ENCODE measurements at places on chromosomes 2 and 18. TPM values are rescaled to one million over a fixed set of nuclear protein-coding genes. Genes with fewer than 3 reads are reported as not detected.
A peak's percentile ranks its signal among the peaks of the same experiment; 100 is the strongest.

DNA sequence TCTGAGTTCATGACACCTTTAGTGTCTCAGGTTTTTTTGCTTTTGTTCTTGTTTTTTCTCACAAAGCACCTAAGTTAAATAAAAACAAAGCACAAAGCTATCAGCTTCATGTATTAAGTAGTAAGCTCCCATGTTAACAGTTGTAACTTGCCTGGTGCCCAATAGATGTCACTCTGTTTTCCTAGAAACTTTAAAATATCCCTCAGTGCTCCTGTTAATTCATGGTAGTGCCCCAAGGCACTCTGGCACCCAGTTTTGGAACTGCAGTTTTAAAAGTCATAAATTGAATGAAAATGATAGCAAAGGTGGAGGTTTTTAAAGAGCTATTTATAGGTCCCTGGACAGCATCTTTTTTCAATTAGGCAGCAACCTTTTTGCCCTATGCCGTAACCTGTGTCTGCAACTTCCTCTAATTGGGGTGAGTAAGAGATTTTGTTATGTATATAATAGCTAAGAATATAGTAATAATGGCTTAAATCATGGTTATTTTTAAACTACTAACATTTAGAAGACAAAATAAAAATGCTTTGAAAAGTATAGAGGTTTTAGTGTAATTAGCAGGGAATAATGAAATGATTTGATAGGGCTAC lies 555.0 kb upstream of the TMEFF2 start:
- no peak for DNase-seq

GRCh38 chr2:108184419-108184818 lies 55.3 kb upstream of the SULT1C3 start:
- no peak for DNase-seq

- no peak for DNase-seq
These were observed 25.9 kb downstream of the BOK start for GRCh38 chr2:241584436-241584835.

DNA sequence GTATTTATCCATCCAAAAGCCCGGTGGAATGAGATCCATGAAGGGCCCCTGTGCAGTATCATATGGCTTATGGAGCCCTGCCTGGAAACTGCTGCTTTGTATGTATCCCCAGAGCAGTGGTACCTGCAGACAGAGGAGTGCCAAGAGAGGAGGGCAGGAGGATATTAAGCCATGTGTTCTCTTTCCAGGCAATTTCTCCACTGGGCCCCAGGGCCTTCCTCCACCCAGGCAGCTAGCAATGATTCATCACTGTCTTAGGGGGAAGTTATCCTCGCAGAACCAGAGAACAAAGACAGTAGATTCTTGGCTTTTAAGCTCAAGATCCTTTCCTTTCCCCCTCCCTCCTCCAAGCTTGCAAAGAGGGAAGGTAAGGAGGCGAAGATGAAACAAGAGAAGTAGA lies 98.1 kb downstream of the LRRC30 start:
- DNase-seq: no peak

GRCh38 chr2:157245144-157245840 lies 12.2 kb upstream of the GALNT5 start:
- DNase-seq: no peak

The HOXD3 gene
- 4.2 TPM for total RNA-seq

The CNTNAP5 gene
- total RNA-seq: 1.5 TPM

- DNase-seq: no peak
These were observed 487.0 kb upstream of the FANCL start for GRCh38 chr2:58727981-58728656.

GRCh38 chr18:47191961-47192360 lies 15.8 kb upstream of the IER3IP1 start:
- DNase-seq: no peak

DNA sequence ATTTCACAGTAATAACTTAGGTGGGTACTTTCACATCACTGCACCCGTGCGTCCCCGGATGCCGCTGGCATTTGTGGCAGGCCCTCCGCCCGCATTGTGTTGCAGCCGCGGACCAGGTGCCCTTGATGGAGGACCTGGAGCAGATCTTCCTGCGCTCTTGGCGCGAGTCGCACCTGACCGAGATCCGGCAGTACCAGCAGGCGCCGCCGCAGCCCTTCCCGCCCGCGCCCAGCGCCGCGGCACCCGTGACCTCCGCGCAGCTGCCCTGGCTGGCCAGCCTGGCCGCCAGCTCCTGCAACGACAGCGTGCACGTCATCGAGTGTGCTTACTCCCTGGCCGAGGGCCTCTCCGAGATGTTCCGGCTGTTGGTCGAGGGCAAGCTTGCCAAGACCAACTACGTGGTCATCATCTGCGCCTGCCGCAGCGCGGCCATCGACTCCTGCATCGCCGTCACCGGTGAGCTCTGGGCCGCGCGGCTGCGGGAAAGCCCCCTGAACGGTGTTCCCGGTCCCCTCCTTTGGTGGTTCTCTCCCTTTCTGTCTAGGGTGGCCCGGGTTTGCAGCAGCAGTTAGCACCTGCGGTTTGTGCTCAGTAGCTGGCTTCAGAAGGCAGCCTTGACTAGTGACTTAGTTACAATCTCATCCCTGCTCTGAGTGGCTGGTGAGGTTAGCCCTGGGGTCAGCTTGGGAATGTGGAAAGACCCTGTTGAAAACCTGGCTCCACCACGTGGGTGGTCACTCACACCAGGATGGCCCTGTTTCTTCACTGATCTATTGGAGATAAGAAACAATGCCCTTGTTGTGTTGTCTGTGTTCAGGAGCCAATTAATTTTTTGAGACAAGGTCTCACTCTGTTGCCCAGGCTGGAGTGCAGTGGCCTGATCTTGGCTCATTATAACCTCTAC lies 59.1 kb downstream of the GREB1 start:
- DNase-seq: no peak

The DSG1 gene
- not detected for total RNA-seq

DNA sequence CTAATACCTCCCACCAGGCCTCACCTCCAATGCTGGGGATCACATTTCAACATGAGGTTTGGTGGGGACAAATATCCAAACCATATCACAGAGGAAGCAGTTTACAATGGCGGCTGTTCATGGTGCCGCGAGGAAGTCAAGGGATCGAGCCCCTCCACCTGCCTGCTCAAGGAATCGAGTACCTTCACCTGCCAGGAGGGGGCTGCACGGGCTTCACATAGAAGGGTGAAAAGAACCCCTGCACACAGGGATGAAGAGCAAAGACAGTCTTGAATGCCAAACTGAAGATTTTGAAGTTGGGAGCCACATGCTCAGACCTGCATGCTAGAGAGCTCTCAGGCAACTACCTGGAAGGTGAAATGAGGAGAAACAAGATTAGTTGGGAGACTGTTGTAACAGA lies 110.3 kb downstream of the KCNF1 start:
- DNase-seq: no peak

- no peak for DNase-seq
These were observed 78.4 kb downstream of the CLHC1 start for GRCh38 chr2:55153584-55154299.

DNA sequence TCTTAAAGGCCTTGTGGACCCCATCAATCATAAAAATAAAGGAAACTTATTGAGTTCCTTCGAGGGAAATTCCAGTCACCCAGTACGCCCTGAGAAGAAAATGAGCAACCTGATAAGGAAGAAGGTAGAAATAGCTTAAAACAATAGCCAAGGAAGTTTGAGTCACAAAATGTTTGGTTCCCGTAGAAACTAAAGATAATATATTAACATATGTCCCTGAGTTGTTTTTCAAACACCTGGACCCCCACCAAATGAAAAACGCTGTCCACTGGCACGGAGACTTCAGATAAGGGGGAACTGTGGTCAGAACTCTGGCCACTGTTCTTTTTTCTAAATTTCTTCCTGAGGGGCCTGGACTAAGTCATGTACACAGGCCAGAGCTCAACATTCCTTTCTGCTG lies 669.1 kb downstream of the ADCYAP1 start:
- DNase-seq: no peak

DNA sequence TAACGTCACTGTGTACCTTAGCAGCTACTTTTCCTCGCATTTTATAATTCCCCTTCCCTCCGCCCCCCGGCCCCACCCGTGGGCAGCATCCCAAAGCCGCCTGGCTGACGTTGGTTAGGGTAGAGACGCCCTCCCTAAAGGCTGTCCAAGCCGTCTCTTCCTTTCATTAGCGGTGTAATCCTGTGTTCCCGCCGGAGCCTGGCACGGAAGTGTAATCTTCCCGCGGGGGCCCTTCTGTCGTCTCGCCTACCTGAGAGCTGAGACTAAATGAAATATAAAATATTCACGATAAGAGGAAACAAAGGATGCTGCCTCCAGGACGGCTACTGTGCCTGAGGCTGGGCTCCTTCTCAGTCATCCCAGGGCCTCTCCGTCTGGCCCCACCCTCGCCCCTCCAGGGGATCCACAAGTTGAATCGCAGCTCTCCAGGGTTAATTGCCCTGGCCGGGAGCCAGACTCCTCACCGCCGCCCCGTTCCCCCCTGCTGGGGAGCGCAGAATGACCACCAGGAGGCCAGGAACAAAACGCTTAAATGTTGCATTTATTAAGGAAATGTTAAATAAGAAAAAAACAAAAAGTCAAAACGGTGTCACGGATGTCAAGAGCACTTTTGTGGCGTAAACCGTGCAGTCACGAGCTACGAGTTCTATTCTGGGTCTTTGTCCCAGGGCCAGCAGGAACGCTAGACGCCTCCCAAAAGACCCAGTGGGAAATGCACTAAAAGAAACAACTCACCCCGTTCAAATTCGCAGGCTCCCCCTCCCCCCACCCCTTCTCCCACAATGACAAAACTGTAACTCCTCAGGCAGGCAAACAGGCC lies 1.5 kb downstream of the RPRM start:
- peak; percentile 70 for DNase-seq

DNA sequence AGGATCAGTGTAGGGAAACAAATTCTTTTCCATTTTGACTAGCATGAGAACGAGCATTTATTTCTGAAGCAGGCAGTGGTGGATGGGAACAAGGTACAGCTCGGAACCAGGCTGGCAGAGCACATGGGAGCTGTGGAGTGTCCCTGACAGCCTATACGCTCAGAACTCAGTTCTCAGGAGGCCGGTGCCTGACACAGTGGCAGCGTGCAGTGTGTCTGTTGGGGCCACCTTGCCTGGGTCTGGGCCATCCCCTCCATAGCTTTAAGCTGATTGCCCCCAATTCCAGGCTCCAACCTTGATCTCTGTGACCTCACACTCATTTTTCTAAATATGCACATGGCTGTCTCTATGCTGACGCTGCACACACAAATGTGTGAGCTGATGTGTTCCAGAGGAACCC lies 54.5 kb upstream of the ATG16L1 start:
- no peak for DNase-seq

The ALPG gene
- total RNA-seq: not detected

The CD302 gene
- total RNA-seq: 42.4 TPM

- no peak for DNase-seq
These were observed 208.0 kb downstream of the TFCP2L1 start for GRCh38 chr2:121076885-121077549.

GRCh38 chr2:53826587-53827397 lies 33.0 kb downstream of the GPR75 start:
- no peak for DNase-seq

- no peak for DNase-seq
These were observed 18.3 kb downstream of the FASTKD2 start for GRCh38 chr2:206783718-206784117.

DNA sequence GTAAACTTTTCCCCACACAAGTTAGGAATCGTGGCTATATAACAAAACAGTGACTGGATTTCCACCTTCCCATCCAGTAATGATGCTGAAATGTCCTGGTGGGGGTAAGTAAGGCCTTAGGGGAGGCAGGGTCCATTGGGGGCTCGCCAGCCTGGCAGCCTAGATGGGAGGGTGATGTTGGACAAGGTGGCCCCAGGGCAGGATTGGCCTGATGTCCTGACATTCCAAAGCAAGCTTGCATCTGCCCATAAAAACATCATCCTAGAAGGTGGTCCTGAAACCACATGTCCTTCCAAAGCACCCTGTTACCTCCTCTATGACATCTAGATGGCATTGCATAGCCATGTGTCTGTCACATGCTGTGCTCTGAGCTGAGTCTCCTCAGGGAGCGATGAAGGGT lies 54.1 kb upstream of the RAB6C start:
- DNase-seq: no peak

The CNPPD1 gene
- total RNA-seq: 38.5 TPM

The SESTD1 gene
- 37.1 TPM for total RNA-seq

The ATP6V1B1 gene
- total RNA-seq: 0.66 TPM

DNA sequence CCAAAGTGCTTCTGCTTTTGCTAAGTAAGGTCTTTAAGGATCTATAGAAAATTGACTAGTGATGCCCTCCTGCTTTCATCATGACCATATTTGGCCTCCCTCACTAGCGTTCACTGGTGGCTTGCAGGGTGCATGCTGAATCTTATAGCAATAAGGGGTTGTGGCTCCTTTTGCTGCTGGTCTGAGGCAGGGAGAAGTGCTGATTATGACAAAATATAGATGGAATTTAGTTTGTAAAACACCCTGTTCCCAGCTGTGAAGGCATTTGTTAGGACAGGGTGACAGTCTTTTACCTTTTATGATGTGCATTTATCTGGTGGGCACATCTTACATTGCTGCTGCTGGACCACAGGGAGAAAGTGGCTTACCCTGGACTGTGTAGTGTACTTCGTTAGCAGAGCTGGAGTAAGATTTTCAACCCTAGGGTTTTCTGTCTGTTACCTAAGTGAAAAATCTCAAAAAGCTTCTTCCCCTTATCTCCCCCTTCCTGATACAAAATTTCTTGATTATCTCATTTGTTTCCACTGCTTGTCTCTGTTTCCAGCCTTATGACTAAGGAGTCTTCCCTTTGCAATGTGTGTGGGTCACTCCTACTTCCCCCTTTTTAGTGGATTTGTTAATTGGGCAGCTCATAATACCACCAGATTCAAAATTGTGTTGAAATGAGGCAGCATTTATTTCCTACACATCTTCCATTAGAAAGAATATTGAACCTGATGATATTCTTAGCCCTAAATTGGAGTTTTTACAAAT lies 21.2 kb upstream of the RPL37A start:
- DNase-seq: no peak

DNA sequence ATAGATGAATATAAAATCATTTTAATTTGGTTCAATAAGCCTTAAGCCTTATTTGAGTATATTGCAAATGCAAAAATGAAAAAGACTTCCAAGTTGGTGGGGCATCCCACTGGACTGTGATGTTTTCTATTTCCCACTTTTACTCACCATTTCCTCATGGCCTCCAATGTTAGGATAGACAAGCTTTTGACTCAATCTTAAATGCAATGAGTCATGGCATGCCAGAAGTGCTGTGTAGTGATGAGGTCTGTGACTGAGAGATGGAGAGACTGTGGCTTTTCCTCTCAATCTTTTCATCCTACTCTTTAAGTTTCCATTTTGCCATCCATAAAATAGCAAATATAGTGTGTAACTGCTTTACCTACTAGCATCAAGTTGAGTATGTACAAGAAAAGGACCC lies 1401.2 kb upstream of the CELF4 start:
- no peak for DNase-seq

GRCh38 chr2:240601831-240602160 lies 15.3 kb downstream of the CAPN10 start:
- peak; percentile 57 for DNase-seq

The RASGRP3 gene
- 3.9 TPM for total RNA-seq

The PDCD1 gene
- 0.36 TPM for total RNA-seq
